ENCODE measurements at places on chromosomes 1 and 21. TPM values are rescaled to one million over a fixed set of nuclear protein-coding genes. Genes with fewer than 3 reads are reported as not detected.

DNA sequence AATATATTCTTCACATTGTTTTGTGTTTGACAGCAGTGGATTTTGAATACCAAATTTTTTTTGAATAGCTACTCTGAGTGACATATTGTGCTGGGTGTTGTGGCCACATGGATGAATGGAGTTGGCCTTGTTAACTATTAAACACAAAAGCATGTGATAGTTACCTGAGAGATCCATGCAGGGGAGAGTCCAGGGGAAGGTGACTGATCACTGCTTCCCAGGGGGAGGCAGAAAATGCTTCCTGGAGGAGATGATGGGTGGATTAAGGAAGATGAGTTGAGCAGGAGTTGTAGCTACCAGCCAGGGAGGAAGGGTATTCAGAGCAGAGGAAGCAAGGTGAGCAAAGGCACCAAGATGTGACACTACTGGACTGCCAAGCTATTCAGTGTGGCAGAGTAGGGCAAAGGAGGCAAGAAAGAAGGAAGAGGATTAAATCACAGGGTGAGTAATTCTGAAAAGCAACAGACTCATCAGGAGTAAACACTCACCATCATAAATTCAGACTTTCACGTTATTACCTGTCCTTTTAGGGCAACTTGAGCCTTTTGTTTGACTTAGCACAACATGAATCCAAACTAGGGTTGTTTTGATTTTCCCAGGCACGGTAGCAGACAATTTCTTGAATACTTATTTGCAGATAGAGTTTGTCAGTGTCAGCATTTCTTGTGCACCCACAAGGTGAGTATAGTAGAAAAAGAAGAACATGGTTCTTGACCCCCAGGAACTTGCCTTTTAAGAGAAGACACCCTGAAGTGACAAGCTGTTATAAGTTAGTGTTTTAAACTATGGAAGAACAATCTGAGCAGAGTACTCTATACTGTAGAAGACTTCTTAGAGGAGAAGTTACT is 4.2 kb downstream of the CD46 start:
- DNase-seq: no peak

- no peak for DNase-seq
These were observed 47.4 kb upstream of the OSBPL9 start for GRCh38 chr1:51569284-51570062.

- no peak for DNase-seq
These were observed 23.1 kb upstream of the PTAFR start for GRCh38 chr1:28199328-28200233.

GRCh38 chr1:107683191-107683657 is 281.8 kb downstream of the VAV3 start:
- no peak for DNase-seq

KRTAP13-2 gene
- total RNA-seq: not detected

OR2G6 gene
- not detected for total RNA-seq

AGMAT gene
- 0.82 TPM for total RNA-seq

Measured in chondrocyte (in vitro differentiated cells).